ENCODE measurements at places on chromosomes 7 and 10. TPM values are rescaled to one million over a fixed set of nuclear protein-coding genes. Genes with fewer than 3 reads are reported as not detected.

The C7orf33 gene
- 3.6 TPM for total RNA-seq

The PODXL gene
- total RNA-seq = 42.2 TPM

The MMD2 gene
- 5.7 TPM for total RNA-seq

The LOXL4 gene
- total RNA-seq = 7.9 TPM

The ZNF273 gene
- 17.6 TPM for total RNA-seq

The DOCK4 gene
- 85.9 TPM for total RNA-seq

The CPA2 gene
- not detected for total RNA-seq

The ASAH2 gene
- 1.5 TPM for total RNA-seq

The STAG3 gene
- 0.55 TPM for total RNA-seq

The ASB4 gene
- 1.0 TPM for total RNA-seq

The DNAJC2 gene
- total RNA-seq = 29.9 TPM

The TMEM273 gene
- total RNA-seq = 11.9 TPM

The NACAD gene
- total RNA-seq = 8.9 TPM

The GATA3 gene
- total RNA-seq = 1.6 TPM

The ZSCAN25 gene
- total RNA-seq = 29.7 TPM

The VAX1 gene
- 0.33 TPM for total RNA-seq

The SLC35B4 gene
- total RNA-seq = 30.7 TPM

The CDK14 gene
- total RNA-seq = 88.5 TPM

The CXCL12 gene
- 117 TPM for total RNA-seq

The VWDE gene
- 1.4 TPM for total RNA-seq

The SLC26A5 gene
- 0.71 TPM for total RNA-seq

The RTKN2 gene
- total RNA-seq = 13.4 TPM

The ACTR3C gene
- total RNA-seq = 5.3 TPM

The GPRIN2 gene
- 9.0 TPM for total RNA-seq

The ASB13 gene
- total RNA-seq = 30.4 TPM

The SMARCD3 gene
- 64.0 TPM for total RNA-seq

The NEBL gene
- total RNA-seq = 45.6 TPM

The FXYD4 gene
- not detected for total RNA-seq

The CC2D2B gene
- 2.5 TPM for total RNA-seq

The FAM221A gene
- 21.3 TPM for total RNA-seq

The ENO4 gene
- total RNA-seq = 1.4 TPM

The WNT8B gene
- 0.16 TPM for total RNA-seq

The DRGX gene
- total RNA-seq = 1.3 TPM

The PCDH15 gene
- total RNA-seq = 17.0 TPM

The NPTX2 gene
- total RNA-seq = 16.8 TPM

The EMX2 gene
- 5.0 TPM for total RNA-seq

The PRSS37 gene
- total RNA-seq = not detected

The PNLIPRP1 gene
- total RNA-seq = not detected

The HERC4 gene
- 117 TPM for total RNA-seq

The RBP4 gene
- total RNA-seq = 7.0 TPM

The ECHDC3 gene
- total RNA-seq = 15.7 TPM

The DOCK1 gene
- 77.0 TPM for total RNA-seq

The CTBP2 gene
- total RNA-seq = 121 TPM

The TMEM176B gene
- total RNA-seq = 30.5 TPM

The LIPF gene
- not detected for total RNA-seq

The FAM171A1 gene
- total RNA-seq = 35.1 TPM

The CDHR3 gene
- total RNA-seq = 4.8 TPM

The ABCB1 gene
- 8.0 TPM for total RNA-seq

The CCL24 gene
- not detected for total RNA-seq

Data from camera-type eye (tissue), 1 donor.